Stimulated activated naive CD4-positive, alpha-beta T cell (primary cell): ENCODE measurements at places on chromosomes 2 and 18.

DNA sequence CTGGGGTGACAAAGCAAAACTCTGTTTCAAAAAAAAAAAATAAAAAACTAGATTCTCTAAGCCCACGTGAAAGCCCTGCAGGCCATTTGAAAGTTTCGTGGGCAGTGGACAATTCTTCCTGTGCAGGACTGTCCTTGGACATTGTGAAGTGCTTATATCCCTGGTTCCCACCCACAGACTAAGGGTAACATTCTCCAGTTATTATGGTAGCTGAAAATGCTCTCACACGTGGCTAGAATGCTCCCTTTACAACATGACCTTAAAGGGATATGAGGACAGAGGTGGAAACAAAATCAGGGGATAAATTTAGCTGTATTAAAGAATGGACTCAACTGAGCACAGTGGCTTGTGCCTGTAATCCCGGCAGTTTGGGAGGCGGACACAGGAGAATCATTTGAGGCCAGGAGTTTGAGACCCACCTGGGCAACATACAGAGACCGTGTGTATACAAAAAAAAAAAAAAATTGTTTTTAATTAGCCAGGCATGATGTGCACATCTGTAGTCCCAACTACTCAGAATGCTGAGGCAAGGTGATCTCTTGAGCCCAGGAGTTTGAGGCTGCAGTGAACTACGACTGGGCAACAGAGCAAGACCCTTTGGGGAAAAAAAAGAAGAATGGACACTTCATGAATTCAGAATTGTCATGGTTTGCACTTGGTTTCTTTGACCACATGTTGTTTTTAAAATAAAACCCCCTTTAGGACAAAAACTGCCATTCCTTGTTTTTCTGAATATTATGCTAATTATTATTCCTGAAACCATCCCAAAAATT, 167.9 kb downstream of the MGAT5 start:
- no peak for DNase-seq

DNA sequence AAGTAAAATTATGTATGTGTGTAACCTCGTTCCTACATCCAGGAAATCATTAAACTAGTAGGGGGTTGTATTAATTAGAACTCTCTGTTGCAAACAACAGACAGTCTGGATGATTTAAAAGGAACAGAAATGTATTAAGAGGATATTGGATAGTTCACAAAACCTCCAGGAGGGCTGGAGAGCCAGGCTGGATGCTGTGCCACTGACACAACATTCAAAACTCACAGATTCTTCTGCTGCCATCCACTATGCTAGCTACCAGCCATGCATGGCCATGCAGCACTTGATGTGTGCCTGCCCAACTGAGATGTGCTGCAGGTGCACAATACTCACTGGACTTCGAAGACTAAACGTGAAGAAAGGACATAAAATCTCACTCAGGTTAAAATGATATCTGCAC, 48.2 kb upstream of the SH3RF3 start:
- DNase-seq: no peak

GRCh38 chr2:151878655-151879563, 50.7 kb upstream of the ARL5A start:
- DNase-seq: no peak

DNA sequence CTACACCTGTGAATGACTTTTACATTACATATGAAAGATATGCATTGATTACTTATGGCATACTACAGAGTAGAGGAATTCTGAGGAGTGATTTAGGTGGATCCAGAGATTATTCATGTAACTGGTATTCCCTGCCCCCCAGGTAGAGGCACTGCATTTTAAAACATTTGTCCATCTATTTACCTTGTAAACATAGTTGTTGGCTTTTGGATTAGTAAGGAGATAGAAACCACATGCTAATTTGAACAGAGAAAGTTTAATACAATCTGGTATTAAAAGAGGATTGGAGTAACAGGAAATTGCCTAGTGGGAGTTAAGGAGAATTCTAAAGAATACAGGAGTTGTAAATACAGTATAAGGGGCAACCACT, 15.9 kb downstream of the GALNT3 start:
- no peak for DNase-seq
